ENCODE measurements at places on chromosomes 12 and 14.

DNA sequence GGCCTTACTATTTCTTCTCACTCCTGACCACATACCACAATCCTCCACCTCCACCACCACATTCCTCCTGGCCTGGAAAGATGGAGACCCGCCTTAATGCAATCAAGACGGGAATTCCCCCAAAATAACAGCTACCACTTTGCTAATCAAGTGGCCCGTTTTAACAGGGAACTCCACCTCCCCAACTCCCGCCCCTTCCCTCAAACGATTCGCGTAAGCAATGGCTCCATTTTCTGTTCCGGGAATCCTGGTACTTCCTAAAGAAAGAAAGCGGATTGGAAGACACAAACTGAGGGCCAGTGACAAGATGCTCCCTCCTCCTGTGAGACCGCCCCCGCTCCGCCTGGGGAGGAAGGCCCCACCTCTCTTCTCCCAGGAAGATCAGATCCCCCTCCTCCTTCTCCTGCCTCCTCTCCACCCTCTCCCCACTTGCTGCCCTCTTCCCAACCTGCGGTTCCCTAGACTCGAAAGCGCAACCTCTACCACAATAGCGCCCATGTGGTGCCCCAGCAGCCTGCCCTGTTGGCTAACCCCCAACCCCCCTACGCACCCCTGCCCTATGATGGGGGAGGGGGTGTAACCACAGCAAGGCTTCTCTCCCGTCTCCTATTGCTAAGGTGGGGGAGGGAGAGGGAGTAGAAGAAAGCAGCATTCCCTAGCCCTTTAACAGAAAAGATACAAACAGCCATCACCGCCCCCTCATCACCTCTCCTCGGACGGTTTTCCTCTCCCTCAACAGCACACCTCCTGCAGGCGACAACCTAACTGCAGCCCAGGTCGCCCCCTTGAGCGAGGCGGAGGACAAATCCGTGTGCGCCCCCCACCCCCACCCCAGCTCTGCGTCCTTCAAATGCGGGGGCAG lies 777 bp downstream of the ARF3 start:
- DNase-seq, result peak; percentile 92

- DNase-seq, result peak; percentile 49
Measured at GRCh38 chr12:40616383-40616915, 75.8 kb upstream of the CNTN1 start.

GRCh38 chr14:39015360-39015961 lies 87.6 kb downstream of the SEC23A start:
- DNase-seq, result peak; percentile 86

- DNase-seq, result no peak
Measured at GRCh38 chr12:79402606-79403005, 288.2 kb downstream of the PAWR start.

DNA sequence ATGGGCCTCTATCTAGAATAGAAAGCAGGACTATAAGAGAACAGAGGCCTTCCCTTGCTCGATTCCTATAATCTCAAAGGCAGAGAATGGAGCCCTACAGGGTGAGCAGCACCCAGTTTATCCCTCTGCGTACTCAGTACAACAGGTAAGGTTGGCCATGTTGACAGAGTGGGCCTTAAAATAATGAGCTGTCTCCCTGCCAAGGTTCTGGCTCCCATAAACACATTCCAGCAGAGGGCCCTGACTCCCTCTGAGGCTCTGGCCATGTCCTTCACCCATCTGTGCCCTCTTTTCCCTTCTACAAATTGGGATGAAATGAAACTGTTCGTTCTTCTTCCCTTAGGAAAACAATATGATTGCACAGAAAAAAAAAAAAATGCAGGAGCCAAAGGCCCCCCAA lies 16.9 kb upstream of the PNMA1 start:
- no peak for DNase-seq

GRCh38 chr12:109605016-109605415 lies 31.4 kb downstream of the MVK start:
- no peak for DNase-seq

GRCh38 chr14:90406384-90406798 lies 9.6 kb downstream of the CALM1 start:
- DNase-seq, result peak; percentile 59

DNA sequence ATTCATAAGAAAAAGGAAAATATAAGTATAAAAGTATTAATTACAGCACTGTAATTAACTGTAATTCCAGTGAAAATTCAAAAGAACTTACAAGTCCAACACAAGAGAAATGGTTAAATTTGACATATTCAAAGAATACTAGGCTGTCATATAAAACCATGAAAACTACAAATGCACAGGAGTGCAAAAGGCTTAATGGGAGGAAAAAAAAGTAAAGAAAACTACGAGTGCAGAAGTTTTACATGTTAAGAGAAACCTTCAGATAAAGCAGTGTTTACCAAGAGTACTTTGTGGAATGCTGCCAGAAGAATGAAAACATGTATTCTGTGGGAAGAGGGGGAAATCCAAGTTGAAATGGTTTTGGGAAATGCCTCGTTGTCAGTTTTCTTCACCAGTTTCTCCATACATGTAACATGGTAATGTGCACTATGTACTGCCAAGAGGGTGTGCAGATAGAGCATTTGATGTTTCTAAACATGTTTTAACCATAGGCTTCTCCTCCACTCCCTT lies 9.1 kb downstream of the HEATR5A start:
- no peak for DNase-seq

DNA sequence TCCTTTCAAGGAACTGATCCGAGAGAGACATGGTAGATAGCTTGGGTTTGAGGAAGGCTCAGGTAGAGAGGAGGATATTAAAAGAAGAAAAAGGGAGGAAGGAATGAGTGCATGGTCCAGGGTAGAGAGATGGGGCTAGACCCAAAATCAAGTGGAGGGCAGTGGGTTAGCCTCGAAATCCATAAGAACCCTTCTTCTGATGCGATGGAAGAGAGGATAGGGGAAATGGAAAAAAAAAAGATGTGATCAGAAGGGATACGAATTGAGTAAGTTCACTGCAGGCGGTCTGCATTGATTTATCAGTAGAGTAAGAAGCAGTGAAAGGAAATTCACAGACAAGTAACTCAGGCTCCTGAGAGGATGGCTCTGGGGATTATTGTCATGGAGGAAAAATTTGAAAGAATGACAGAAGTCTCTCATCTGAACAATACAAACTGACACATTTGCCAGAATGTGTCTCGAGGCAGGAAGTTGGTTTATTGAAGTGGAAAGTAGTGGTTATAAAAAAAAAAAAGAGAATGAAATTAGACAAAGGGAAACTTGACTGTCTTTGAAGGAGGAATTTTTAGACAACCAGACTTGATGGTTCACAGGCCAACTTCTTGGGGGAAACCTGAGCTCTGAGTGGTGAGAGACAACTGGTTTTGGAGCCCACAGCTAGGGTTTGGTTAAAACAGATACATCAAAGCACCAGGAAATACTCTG lies 10.2 kb downstream of the PPFIBP1 start:
- no peak for DNase-seq

GRCh38 chr12:53123578-53124351 lies 20.5 kb downstream of the SOAT2 start:
- no peak for DNase-seq

GRCh38 chr14:25111061-25111601 lies 61.2 kb upstream of the STXBP6 start:
- peak; percentile 82 for DNase-seq

- no peak for DNase-seq
Measured at GRCh38 chr14:73824127-73824526, 27.5 kb upstream of the PTGR2 start.

- no peak for DNase-seq
Measured at GRCh38 chr14:91647856-91648255, 84.0 kb downstream of the CATSPERB start.

DNA sequence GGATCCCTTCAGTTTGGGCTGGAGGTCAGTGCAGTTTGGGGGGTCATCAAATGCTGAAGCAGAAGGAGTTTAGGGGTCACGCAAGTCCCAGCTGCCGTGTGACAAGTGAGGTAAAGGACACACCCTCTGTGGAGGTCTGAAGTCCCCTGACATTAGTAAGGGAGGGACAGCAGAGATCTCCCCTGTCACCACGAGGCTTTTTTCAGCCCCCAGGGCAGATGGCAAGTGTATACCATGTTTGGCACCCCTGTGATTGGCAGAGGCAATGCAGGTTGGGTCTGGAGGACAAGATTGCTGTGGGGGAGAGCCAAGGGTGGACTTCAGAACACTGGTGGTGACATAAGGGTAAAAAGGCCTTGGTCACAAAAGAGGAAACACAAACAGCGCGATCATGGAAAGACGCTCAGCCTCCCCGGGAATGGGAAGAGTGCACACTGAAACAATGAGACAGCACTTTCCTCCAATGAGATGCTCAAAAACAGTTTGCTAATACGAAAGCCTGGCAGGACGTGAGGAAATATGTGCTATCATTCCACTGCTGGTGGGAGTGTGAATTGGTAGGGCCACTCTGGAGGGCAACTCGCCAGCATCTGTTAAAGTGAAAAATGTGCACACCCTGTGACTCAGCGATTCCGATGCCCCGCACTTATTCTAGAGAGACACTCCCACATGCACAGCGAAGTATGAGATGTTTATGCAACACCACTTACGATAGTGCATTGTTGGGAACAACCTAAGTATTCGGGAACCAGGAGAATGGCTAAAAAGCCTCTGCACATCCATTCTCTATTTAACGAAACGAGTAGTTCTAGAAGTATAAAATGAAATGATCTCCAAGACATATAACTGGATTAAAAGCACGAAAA lies 14.4 kb upstream of the CD27 start:
- DNase-seq, result peak; percentile 61

DNA sequence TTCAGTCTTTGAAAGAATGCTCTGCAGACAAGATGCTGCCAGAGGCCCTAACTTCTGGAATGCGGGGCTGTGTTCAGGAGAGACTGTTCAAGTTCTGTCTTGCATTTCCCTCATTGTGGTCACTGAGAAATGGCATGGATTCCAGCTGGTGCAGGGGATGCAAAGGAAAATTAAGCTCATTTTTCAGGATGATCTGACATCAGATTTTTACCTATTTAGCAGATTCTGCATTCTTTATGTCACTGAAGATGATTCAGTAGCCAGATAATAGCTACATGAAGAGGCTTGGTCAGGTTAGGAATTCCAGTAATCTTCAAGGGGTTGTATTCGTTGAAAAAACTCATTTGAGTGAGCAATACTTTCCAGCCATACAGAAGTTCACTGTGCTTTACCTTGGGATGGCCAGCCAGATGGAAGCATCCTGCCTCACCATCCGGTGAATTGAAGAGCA lies 16.1 kb upstream of the MFAP5 start:
- no peak for DNase-seq

DNA sequence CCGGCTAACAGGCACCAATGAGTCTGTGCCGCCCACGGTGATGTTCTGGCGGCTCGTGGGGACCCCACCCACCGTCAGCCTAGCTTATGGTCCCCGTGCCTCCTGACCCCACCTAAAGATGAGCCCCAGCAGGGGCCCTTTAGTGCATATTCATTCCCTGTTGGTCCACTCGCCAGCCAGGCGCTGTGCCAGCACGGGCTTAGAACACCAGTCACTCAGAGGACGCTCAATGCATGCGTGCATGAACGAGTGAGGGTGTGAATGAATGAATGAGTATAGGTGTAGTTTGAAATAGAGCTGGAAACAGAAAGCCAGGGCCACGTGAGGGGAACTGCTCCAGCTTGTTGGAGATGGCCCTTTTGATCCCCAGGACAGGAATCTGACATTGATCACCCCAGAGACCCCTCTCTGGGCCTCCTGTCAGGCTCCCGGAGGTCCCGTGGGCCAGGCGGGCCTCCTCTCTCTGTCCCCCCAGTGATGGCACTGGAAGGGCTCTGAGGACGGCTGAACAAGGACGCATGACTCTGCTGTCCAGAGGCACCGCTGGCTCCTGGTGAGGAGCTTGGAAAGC lies 193.9 kb upstream of the C14orf180 start:
- no peak for DNase-seq

DNA sequence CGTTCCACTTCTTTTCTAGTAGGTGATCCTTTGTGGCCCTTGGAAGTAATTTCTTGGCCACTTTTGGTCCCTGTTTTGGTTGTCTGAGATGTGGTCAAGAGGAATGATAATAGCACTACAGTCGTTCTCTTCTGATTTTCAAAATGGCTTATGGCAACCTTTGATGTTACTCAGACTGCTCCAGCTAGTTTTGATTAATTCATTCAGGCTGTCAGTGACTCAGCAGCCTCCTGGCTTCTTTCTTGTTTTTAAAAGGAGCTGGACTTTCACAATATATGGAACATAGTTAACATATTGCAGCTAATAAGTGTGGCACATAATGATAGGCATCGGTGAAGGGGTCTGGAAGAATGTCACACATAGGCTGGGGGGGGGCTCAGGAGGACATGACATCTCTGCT lies 47.3 kb downstream of the WDR20 start:
- peak; percentile 3 for DNase-seq

- peak; percentile 76 for DNase-seq
Measured at GRCh38 chr12:52082988-52083637, 3.6 kb downstream of the SMIM41 start.

- no peak for DNase-seq
Measured at GRCh38 chr12:130504840-130505175, 167.1 kb downstream of the PIWIL1 start.

DNA sequence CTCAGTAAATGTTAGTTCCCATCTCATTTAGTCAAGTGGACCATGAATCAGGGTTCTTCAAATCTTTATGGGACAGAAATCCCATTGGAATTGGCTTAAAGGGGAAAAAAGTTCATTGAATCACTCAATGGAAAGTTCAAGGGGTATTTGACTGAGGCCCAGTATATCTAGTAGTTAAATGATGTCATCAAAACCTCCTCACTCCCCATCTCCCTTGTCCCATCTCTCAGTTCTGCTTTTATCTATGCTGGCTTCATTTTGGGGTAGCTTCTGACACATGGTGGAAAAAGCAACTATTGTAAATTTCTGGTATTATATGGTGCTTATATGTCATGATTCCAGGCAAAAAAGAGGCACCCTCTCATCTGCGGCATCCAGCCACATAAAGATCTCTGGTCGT lies 51.9 kb downstream of the DAAM1 start:
- DNase-seq, result no peak

DNA sequence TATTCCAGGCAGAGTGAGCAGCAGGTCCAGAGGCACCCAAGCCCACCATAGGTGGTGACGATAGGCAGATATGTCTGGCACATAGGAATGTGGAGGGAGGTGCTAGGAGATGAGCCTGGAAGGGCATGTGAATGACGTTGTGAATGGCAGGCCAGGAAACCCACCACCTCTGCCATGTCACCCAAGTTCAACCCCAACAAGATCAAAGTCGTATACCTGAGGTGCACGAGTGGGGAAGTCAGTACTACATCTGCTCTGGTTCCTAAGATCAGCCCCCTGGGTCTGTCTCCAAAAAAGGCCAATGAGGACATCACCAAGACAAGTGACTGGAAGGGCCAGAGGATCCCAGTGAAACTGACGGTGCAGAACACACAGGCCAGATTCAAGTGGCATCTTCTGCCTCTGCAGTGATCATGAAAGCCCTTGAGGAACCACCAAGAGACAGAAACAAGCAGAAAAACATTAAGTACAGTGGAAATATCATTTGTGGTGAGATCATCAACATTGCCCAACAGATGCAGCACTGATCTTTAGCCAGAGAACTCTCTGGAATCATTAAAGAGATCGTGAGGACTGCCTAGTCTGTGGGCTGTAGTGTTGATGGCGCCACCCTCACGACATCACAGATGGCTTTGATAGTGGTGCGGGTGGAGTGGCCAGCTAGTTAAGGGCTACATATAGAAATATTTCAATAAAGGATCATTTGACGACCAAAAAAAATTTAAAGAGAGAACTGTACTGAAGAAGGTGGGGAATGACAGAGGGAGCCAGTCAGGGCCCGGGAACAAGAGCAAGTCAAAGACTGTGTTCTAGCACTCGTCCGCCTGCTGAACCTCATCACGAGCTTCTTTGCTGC lies 99.7 kb downstream of the ZFP36L1 start:
- no peak for DNase-seq
